Activated CD4-positive, alpha-beta T cell treated with anti-CD3 and anti-CD28 coated beads for 36 hours (primary cell): ENCODE measurements at places on chromosomes 16 and 17. TPM values are rescaled to one million over a fixed set of nuclear protein-coding genes. Genes with fewer than 3 reads are reported as not detected.

DNA sequence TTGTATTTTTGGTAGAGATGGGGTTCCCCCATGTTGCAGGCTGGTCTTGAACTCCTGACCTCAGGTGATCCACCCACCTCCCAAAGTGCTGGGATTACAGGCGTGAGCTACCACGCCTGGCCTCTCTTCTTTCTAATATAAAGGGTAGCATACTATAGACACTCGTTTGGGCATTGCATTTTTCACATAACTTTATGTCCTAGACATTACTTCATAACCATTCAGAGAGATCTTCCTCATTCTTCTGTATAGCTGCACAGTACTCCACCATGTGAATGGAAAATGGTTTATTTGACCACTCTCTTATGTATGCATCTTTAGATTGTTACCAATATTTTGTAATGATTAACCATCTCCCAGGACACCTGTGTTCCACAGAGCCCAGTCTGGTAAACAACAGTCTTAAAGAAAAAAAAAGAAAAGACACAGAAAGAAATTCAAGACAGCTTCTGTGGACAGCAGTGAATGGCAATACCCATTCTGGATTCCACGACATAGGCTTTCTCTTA is 42.1 kb downstream of the TK2 start:
- H3K27ac ChIP-seq, result no peak overlapping the region
- H3K27me3 ChIP-seq, result no peaks in the 10 kb centered on the region
- no peak overlapping the region for H3K4me3 ChIP-seq
- H3K4me1 ChIP-seq, result no peaks in the 10 kb centered on the region
- DNase-seq, result no peak

GRCh38 chr17:48429638-48430586 is at the start of gene SKAP1:
Gene SKAP1, minus strand, starts transcription at chr17:48430214.
- peak; percentile 77 for DNase-seq
- no peaks in the 10 kb centered on the region for H3K27me3 ChIP-seq
- peak within 1 kb of the TSS; percentile 98 for H3K27ac ChIP-seq

GRCh38 chr17:76199469-76199868 is 40.8 kb downstream of the RNF157 start:
- DNase-seq, result peak; percentile 81
- H3K27me3 ChIP-seq, result no peaks in the 10 kb centered on the region

DNA sequence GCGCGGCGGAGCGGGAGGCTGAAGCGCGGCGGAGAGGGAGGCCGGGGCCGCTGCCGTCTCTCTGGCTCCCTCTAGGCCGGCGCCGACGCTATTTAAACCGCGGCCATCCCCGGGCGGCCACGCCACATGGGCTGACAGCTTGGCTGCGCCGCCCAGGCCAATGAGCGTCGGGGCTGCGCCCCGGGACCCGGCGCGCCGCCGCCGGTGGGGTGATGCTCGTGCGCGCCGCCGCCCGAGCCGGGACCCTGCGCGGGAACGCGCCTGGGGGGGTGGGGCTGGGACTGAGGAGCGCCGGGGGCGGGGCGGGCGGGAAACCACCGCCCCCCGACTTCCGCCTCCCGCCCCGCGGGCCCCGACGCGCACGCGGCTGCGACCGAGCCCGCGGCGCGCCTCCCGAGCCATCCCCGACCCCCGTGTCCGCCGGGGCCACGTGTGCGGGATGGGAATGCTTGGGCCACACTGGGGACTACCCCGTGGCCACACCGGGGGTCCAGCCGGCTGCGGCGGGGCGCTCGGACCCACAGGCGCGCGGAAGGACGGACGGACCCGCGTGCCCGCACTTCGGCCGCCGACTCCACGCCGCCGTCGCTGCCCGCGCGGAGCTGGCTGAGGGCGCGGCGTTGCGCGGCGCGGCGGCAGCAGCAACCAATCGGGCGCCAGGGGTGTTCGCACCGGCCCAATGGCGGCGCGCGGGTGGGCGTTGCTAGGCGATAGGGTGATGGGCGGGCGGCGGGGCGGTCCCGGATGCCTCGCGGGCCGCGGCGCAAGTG is at the start of gene FASN:
TSS of gene FASN (minus strand) at position 68 of the 770 bp plus-strand sequence. CDS start 1,791 bp downstream, outside the sequence.
- H3K27me3 ChIP-seq, result no peaks in the 10 kb centered on the region
- H3K4me1 ChIP-seq, result peaks cover 14% of the 10 kb centered on the region
- peak within 1 kb of the TSS; percentile 19 for H3K27ac ChIP-seq
- peak; percentile 97 for DNase-seq
- H3K4me3 ChIP-seq, result peak within 1 kb of the TSS; percentile 78
- H3K36me3 ChIP-seq, result peaks cover 14% of the 10 kb centered on the region

GRCh38 chr16:11597235-11598095 is 10.7 kb upstream of the LITAF start:
- no peaks in the 10 kb centered on the region for H3K36me3 ChIP-seq
- no peak overlapping the region for H3K27ac ChIP-seq
- peak; percentile 34 for DNase-seq
- no peak overlapping the region for H3K4me3 ChIP-seq
- H3K4me1 ChIP-seq, result peaks cover 23% of the 10 kb centered on the region
- no peaks in the 10 kb centered on the region for H3K27me3 ChIP-seq

GRCh38 chr16:783404-784161 is 4.6 kb downstream of the RPUSD1 start:
- no peaks in the 10 kb centered on the region for H3K27me3 ChIP-seq
- no peak for DNase-seq
- H3K36me3 ChIP-seq, result peaks cover 4% of the 10 kb centered on the region
- H3K27ac ChIP-seq, result no peak overlapping the region
- no peak overlapping the region for H3K4me3 ChIP-seq

DNA sequence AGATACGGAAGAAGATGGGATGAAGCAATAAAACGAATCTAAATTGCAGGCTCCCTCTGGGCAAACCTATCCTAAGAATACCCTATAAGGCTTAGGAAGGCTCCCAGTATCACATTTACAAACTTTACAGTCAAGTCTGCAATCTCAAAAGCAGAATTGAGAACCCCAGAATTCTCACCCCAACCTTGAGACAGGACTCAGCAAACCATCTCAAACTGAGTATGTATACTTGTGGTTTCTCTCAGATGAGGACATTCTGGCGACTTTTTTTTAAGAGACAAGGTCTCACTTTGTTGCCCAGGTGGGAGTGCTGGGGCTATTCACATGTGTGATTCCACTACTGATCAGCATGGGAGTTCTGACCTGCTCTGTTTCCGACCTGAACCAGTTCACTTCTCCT is 19.3 kb upstream of the ITGA2B start:
- H3K4me1 ChIP-seq, result no peaks in the 10 kb centered on the region
- no peak overlapping the region for H3K4me3 ChIP-seq
- DNase-seq, result no peak
- no peaks in the 10 kb centered on the region for H3K27me3 ChIP-seq
- H3K27ac ChIP-seq, result no peak overlapping the region
- H3K36me3 ChIP-seq, result peaks cover 8% of the 10 kb centered on the region

The CLEC18B gene
- 0.23 TPM for total RNA-seq

The GNG13 gene
- total RNA-seq, result not detected
